Body of pancreas (tissue), 4 donors: ENCODE measurements at places on chromosomes 4 and X.

GRCh38 chr4:1766106-1767060, 26.7 kb upstream of the FGFR3 start:
- peak; percentile 53 for DNase-seq

DNA sequence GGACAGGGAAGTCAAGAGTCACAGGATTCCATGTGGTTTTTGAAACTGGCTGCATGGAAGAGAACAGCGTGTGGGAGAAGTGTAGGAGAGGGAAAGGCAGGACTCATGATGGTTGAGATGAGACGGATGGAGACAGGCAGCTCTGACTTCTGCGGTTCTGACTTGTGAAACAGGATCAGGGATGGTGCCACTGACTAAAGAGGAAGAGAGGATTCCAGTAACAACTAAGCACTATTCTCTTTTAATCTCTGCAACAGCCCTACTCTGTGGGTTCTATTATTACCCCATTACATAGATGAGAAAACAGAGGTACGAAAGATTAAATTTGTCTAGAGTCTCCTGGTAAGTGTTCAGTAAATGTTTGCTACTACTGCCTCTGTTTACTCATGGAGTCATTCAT, 156.3 kb downstream of the CBR4 start:
- DNase-seq: no peak

DNA sequence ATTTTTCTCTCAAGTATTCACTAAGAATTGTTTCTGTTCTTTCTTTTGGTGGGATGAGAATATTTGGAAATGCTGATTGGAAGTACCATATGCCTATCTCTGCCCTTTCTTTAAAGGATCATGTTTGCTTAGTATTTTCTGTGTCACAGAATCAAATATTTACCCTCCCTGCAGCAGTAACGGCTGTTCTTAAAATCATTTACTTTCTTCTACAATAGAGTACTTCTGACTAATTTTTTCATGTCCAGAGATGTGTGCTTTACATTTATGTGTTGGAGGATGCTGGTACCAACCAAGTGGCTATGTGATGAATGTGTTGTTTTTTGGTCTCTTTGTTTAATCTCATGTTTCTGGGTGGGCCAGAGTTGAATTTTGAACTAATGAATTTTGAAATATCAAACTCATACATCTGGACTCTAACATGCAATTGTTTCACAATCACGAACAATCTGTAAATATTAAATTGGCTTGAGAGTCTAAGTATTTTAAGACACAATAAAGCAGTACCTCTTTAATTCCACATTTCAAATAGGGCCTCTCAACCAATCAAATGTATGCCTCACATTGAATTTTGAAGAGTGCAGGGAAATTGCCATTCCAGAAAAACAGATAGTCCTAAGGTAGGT, 59.4 kb upstream of the ARSJ start:
- no peak for DNase-seq

GRCh38 chr4:99824070-99824599, 7.5 kb downstream of the DAPP1 start:
- DNase-seq: no peak

DNA sequence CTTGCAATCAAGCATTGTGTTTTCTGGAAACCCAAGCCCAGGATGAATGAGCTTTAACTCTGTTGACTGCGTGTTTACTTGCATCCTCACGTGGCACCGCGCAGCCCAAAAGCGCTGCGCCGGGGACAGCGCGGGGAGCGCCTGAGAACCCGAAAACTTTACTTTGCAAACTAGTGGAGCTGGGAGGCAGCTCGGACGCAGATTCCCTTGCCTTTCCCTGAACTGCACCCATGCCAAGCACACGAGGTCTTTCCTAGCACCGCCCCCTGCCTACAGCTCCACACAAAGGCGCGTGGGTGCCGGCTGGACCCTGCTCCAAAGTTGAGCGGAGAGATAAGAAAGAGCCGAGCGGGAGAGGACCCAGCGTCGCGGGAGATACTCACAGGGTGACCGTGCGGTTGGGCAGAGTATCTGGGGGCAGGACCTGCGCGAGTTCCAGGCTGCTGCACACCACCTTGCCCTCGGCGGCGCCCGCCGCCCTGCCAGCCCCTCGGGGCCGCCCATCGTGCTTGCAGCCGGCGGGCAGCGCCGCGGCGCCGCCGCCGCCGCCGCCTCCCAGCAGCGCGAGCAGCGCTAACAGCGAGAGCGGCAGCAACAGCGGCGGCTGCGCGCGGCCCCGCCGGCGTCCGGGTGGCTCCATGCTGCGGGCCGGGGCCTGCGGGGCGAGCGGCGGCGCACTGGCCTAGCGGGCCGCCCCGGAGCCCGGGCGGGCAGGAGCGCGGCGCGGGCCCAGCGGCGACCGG, 550 bp downstream of the ADGRA3 start:
- DNase-seq: peak; percentile 74

GRCh38 chr4:155426953-155427352, 50.2 kb upstream of the MAP9 start:
- DNase-seq: no peak

DNA sequence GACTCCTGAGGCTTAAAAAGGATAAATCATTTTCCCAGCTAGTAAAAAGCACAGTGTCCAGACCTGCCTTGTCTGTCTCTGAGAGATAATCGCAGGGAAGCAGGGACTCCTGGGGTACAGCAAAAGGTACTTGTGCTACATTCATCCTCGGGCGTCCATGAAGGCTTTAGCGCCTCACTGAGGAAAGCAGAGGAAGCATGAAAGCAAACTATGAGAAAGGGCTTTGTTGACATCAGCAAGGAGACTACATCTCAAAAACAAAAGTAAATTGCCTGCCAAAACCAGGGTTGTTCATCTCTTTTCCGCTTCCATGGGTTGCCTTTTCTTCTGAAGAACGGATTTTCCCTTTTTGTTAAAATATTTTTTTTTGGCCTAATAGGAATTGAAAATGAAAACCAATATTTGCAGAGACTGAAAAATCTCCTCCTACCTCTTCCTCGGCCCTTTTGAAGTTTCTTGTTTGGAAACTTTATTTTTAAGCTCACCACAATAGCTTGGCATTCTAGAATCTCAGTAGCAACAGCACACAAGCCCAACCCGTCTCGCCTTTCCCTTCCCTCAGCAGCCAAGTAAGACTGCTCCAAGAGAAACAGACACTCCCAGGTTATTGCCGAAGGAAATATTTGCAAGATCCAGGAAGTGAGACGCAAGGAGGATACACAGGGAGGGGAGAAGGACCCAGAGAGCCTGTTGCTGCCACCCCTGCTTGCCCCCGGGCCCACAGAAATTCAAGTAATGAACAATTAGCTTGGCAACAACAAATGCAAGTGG, 148.3 kb upstream of the DGKK start:
- no peak for DNase-seq

GRCh38 chr4:184406958-184407391, 67.4 kb downstream of the IRF2 start:
- DNase-seq: peak; percentile 23

DNA sequence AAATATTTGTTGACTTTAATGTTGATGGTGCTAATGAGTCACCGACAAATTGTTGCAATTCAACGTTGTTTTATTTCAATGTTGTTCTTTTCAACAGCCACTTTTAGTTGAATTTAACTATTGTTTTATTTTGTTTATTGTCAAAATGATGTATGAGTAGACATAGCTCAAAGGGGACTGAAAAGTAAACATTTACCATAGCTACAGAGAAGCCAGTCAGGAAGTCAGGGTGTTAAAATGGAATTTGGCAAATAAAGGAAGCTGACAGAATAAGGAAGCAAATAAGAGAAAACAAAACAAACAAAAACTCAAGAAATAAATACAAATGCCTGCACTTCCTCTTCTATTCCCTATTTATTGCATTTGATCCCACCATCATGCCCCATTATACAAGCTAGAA, 648.4 kb upstream of the HTR2C start:
- DNase-seq: no peak

DNA sequence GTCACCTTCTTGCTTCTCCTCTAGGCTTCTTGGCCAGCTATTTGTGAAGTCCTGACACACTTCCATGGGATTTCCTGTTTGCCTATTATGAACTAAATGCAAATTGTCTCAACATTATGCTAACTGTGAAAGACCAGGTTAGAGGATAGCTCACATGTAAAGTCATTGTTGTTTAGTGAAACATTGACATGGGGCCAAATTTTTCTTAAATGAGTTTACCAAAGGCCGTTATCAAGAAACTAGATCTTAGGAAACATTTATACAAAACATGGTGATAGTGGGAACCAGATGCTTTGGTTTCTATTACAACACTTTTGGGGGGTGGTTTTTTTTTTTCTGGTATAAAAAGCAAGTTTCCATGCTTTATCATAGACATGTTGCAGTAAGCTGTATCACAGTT, 466.8 kb upstream of the FAM241A start:
- no peak for DNase-seq

DNA sequence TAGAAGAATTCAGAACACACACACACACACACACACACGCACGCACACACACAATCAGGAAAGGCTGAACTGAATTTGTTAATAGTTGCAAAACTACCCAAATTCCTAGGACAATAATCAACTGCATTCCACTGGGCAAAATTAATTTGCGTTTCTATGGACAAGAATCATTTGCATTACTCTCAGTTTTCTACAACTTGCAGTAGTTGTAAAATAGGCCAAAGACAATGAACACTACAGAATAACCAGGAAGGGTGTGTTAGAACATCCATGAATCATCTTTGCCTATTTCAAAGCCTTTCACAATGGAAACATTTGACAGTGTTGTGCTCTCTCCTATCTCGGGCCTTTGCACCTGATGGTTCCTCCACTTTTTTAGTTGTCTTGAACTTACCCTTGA, 77.1 kb upstream of the IGFBP7 start:
- no peak for DNase-seq

DNA sequence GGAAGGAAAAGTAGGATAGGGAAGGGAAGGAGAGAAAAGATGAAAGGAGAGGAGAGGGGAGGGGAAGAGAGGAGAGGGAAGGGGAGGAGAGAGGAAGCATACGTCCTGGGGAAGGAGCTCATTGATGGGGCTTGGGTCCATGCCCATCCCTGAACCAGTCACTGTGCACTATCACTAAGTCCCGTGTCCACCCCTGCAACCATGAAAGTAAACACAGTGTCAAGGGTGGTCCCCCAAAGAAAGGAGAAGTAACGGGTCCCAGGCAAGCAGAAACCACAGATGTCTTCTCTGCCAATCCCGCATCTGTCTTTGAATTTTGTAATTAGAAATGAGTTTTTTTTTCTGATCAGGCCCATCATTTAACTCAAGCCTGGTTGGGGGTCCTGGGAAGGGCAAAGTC, 55.2 kb downstream of the LGI2 start:
- DNase-seq: no peak

- no peak for DNase-seq
Measured at GRCh38 chrX:149569770-149570169, 17.5 kb downstream of the MAGEA9B start.

DNA sequence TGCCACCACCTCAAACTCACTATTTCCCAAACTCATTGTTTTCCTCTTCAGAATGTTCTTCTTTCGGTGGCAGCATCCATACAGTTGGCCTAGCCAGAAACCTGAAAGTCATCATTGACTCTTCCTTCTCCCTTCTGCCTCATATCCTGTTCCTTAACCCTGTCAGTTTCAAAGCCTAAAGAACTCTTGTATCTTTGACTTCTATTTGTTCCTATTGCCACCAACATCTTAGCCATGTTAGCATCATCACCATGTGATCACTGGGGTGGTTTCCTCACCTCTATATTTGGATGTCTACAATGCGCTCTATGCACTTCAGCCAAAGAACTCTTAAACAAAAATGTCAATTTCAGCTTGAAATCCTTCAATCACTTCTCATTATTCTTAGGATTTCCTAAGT, 29.0 kb downstream of the DDX60L start:
- no peak for DNase-seq

- DNase-seq: no peak
Measured at GRCh38 chr4:107876099-107876498, 51.4 kb downstream of the SGMS2 start.

- DNase-seq: no peak
Measured at GRCh38 chr4:19776929-19777328, 474.8 kb upstream of the SLIT2 start.

DNA sequence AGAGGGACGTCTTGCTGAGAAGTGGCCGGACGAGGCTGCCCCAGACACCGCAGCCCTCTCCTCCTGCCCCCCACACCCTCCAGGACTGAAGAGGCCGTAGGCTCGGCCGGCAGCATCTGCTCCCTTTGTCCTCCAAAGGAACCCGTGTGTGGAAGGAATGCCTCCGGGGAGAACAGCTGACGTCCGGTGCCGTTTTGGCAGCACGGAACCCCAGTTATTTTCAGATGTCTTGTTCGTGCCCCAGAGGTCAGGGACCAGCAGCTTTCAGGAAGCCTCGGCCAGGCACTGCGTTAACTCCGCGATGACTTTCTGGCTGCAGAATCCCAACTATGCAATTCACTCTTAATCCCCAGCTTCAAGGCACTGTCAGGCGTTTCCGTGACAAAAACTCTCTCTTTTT, 10.9 kb upstream of the PPP2R3B start:
- no peak for DNase-seq

DNA sequence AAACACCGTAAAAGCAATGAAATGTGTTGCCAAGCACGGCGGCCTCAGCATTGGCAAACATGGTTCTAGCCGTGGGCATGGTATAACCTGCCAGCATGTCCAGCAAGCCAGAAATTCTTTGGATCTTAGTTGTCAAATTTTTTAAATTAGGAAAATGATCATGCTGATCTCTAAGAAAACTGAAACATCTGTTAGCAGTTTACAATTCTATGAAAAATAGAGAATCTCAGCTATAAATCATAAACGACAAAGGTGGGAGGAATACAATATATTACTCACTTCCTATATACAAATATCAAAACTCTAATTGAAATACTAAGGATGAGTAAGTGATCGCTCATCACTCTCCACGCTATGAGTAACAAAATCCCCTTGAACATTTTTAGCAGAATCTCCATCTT, 130.3 kb downstream of the ADGRA3 start:
- DNase-seq: no peak

- DNase-seq: no peak
Measured at GRCh38 chr4:120754590-120754989, 167.9 kb downstream of the PRDM5 start.
